ENCODE measurements at places on chromosomes 12 and 14. TPM values are rescaled to one million over a fixed set of nuclear protein-coding genes. Genes with fewer than 3 reads are reported as not detected.
A peak's percentile ranks its signal among the peaks of the same experiment; 100 is the strongest.

- DNase-seq, result peak; percentile 32
These were observed 48.4 kb downstream of the C12orf75 start for GRCh38 chr12:105378911-105379310.

DNA sequence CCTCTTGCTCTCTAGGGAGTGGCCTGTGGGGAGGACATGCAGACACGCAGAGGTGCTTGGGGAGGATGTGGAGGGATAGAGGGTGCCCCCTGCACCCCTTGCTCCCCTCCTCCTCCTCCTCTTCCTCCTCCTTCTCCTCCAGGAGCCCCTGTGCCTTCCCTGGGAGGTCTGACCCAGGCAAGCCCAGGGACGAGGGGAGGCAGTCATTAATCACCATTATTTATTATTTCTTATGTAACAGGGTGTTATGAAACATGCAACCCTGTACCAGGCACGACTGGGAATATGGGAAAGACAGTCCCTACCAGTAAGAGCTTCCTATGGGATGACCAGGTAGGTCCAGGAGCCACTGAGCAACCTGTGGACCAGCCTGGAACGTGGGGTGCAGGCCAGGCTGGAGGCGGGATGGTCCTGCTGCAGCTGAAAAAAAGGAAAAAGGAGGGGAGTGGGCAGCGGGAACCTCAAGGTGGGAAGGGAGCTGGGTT is 22.5 kb upstream of the PGF start:
- DNase-seq, result no peak

- no peak for DNase-seq
These were observed 406.5 kb downstream of the LRIG3 start for GRCh38 chr12:58513852-58514251.

- peak; percentile 1 for DNase-seq
These were observed 154.4 kb downstream of the GPHN start for GRCh38 chr14:66662374-66662773.

DNA sequence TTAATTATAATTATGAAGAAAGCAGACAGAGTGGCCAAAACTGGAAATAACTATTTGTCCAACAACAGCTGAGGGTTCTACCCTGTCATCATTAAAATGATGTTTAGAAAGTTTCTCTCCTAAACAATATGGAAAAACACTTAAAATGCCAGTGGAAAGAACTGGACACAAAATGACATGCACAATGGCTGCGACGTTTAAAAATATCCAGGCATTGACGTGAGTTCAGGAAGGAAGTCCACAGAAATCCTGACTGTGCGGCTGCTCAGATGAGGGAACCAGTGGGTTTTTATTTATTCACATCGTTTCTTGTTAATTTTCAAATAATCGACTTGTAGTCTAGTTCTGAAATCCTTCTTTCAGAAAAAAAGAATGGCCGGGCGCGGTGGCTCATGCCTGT is 58.3 kb downstream of the CCNK start:
- no peak for DNase-seq

MVK gene
- total RNA-seq, result 33.4 TPM

- peak; percentile 96 for DNase-seq
These were observed 2.6 kb upstream of the P3H3 start for GRCh38 chr12:6825398-6826124.

POLR3B gene
- 5.5 TPM for total RNA-seq

INHBC gene
- total RNA-seq, result not detected

- no peak for DNase-seq
These were observed 136.5 kb downstream of the NTF3 start for GRCh38 chr12:5568325-5568981.

DNA sequence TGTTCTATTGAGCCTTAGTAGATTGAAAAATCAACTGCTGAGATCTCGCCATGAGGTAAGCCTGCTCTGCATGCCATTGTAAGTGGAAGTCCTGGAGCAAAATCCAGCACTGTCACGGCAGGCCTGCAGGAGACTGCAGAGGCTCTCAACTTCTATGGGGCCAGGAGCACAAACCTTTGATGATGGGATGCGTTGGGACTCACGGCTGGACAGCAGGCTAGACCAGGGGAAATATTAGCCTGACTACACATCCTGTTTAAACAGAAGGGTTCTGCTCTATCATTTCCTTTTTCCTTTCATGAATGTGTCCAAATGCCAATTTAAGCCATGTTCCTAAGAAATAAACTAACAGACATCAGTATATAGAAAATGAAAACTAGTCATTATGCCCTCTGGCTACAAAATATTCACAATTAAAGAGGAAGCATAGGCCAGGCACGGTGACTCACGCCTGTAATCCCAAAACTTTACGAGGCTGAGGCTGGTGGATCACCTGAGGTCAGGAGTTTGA is 33.9 kb upstream of the RASSF8 start:
- no peak for DNase-seq

DNA sequence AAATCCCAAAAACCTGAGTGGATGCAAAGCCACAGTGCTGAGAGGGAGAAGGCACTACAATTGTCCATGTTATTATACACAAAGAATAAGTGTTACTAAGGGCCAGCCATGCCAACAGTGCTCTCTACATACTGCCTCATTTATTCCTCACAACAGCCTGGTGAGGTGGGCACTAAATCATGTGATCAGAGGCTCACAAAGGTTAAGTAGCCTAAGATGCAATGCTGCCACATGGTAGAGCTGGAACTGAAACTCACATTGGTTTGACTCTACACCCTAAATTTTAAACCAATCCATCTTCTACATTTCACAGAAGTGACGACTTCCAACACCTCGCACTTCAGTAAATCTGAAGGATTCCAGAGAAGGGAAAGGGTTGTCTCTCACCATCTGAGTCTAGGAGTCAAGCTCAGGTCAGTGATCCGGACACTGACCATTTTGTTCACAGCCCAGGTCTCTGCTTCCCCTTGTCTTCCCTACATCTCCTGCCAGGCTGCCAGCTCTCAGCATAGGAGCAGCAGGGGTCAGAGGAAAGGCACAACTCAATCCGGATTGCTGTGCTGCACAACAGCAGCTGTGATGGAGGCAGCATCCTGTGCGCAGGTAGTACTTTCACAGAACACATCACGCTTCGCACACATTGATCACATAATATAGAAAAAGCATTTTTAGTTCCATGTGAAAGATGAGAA is 29.6 kb downstream of the NID2 start:
- no peak for DNase-seq

DNA sequence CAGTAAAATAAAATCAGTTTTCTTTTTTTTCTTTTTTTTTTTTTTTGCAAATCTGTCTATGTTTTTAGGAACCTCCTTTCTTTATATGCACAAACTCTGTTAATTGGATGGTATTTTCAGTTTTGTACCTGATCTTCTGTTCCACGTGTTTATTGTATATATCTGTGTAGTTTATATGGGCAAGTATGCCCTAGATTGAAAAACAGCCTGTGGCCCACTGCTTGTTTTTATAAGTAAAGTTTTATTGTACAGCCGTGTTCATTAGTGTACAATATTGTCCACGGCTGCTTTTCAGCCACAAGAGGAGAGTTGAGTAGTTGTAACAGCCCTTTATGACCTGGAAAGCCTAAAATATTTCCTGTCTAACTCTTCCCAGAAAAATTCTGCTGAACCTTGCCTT is 18.7 kb upstream of the MYO1H start:
- DNase-seq, result no peak

- DNase-seq, result no peak
These were observed 27.2 kb downstream of the CPM start for GRCh38 chr12:68905733-68906132.

DNA sequence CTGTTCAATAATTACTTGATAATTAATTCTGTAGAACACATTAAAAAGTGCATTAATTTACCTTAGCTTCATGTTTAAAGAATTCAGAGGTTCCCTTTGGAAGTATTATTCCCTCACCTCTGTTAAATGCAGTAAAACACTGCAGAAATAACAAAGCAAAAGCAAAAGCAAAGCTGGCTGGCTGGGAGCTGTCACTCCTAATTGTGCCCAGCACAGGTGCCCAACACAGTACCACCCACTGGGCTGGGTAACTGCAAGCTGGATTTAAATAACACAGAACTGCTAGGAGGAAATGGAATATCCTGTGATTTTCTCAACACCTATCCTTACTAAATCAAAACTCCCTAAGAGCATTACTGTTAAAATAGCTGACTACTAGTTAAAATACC is 72.6 kb downstream of the SLC2A13 start:
- peak; percentile 3 for DNase-seq

KRT2 gene
- total RNA-seq, result not detected

ACVRL1 gene
- total RNA-seq, result 0.07 TPM

DNA sequence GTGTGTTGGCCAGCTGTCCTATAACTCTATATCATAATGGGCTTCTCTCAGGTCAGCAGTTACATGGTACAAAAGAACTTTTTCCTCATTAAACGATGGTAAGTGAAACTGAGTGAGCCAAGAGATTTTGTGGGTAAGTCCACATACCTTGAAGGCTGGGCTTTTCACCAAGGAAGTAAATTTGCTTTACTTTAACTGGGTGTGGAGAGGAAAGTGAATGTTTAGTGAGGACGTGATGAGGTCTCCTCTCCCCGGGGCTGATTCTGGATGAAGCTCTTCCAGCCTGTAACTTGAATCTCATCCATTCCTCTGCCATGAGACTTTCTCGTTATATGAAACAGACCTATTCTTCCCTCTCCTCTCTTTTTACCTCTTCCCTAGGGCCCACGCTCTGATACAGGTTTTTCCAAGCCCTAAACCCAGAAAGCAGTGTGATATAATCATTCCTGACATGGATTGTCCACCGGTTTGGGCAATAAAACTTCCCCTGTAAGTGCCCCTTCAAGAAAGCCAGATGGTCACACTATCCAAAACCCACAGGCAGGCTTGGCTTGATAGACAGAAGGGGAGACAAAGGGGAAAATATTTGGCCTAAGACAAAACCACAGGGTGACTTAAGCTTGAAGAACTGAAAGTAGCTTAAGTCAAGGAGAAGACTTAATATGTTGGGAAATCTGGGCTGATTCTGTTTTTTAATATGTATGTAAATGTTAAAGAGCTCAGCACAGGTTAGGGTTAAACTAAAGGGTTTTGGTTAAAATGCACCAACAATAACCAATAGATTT is 50.3 kb downstream of the CIT start:
- DNase-seq, result no peak

KCNH5 gene
- 0.21 TPM for total RNA-seq

DNA sequence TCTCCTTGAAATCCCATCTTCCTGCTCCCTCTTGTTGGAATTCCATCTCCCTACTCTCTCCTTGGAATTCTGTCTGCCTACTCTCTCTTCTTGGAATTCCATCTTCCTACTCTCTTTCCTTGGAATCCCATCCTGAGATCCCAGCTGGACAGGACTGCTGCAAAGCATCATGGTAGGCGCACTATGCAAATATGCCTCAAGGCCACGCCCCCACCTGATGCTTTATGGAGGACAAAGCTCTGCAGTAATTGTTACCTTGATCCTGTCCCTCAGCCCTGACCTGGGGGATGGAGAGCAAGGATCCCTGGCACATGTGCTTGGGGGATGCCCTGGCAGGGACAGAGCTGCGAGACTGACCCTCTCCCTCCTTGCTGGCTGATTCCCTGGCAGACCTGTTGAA is 185.6 kb downstream of the TBX5 start:
- DNase-seq, result no peak

DNA sequence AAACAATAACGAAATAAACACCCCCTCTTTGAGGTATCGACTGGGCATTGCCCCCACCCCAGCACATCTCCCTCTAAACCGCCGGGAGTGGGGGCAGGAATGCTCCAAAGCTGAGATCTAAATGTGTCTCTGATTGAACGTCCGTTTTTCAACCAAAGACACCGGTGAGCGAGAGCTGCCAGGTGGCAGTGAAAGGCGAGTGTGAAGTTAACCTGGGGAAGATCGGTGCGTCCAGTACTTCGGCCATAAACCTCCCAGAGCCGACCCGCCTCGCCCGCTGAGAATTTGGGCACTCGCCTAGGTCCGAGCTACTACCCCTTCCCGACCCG is 625 bp downstream of the ANGEL1 start:
- no peak for DNase-seq

GPR65 gene
- not detected for total RNA-seq

DNA sequence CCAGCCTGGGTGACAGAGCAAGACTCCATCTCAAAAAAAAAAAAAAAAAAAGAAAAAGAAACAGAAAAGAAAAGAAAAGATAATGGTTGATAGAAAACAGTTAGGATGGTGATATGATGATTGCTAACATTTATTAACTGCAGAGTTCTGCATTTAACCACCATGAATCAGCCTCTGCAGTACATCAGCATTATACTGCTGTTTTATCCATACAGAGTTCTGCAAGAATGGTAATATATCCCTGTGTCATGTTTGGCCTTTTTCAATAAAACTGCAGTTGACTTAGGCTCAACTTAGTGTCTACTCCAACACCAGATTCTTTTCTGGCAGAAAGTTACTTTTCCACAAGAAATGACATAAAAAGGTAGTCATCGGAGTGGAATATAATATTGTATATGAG is 62.6 kb downstream of the DUSP6 start:
- no peak for DNase-seq

B4GALNT3 gene
- total RNA-seq, result 10.9 TPM

GRCh38 chr12:12443431-12443878 is 86.6 kb downstream of the BORCS5 start:
- no peak for DNase-seq

GRCh38 chr14:91205459-91205858 is 39.0 kb downstream of the GPR68 start:
- no peak for DNase-seq

DNA sequence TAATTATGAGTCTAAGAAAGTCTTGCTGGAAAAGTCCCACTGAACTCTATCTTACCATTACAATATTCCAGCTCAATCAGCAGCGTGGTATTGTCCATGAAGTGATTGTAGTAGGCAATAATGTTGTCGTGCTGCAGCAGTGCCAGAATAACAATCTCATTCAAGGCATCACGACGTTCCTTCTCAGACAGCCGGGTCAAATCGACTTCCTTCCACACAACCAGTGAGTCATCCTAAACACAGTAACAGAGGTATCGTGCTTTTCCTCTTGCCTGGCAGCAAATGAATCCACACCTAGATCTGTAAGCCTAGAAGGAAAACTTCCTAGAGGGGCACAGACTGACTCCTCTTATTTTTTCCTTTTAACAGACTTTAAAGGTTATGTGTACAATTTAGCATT is 2.9 kb downstream of the NEK9 start:
- no peak for DNase-seq

CDKN1B gene
- 11.7 TPM for total RNA-seq

GRCh38 chr12:27385766-27386564 is 53.3 kb downstream of the BMAL2 start:
- DNase-seq, result no peak

- DNase-seq, result no peak
These were observed 400.3 kb downstream of the ZFP36L1 start for GRCh38 chr14:68392393-68393141.

SYT1 gene
- 11.7 TPM for total RNA-seq
